ENCODE measurements at places on chromosomes 1 and 21. TPM values are rescaled to one million over a fixed set of nuclear protein-coding genes. Genes with fewer than 3 reads are reported as not detected.
A peak's percentile ranks its signal among the peaks of the same experiment; 100 is the strongest.

- no peaks in the 10 kb centered on the region for H3K27me3 ChIP-seq
- peaks cover 10% of the 10 kb centered on the region for H3K4me1 ChIP-seq
- H3K36me3 ChIP-seq = no peaks in the 10 kb centered on the region
- no peak for DNase-seq
- no peak overlapping the region for H3K4me3 ChIP-seq
These were observed 128.9 kb upstream of the ATP1B1 start for GRCh38 chr1:168977618-168978017.

DNA sequence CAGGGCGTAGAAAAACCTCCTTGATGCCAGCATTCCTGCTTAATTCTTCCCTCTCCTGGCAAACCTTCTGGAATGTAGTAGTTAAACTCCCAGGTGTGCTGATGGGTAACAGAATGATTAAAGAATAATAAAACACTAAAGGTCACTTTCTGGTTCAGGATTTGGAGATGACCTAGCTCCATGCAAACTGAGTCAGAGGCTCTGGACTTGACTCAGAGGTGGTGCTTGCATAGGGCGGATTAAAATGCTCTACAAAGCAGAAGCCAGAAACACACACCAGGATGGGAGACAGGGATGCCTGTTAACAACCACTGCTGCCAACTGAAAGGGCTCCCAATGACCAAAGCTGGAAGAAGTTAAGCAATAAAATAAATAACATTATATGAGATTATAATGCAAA is 41.5 kb downstream of the KRTAP19-8 start:
- H3K27ac ChIP-seq = no peak overlapping the region
- no peaks in the 10 kb centered on the region for H3K36me3 ChIP-seq
- H3K27me3 ChIP-seq = no peaks in the 10 kb centered on the region
- H3K4me3 ChIP-seq = no peak overlapping the region
- DNase-seq = no peak
- H3K4me1 ChIP-seq = no peaks in the 10 kb centered on the region

DNA sequence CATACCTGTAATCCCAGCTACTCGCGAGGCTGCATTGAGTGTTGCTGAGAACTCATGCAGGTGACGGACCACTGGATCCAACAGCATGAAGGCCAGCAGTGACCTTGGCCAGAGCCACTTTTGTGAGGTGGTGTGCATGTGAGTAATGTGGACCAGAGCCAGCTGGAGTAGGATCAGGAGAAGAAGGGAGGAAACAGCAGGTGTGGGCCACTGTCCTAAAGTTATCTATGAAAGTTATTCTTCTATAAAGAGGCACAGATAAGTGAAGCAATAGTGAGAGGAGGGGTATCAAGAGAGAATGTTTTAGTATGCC is 47.8 kb downstream of the TCP10L start:
- no peaks in the 10 kb centered on the region for H3K27me3 ChIP-seq
- H3K36me3 ChIP-seq = no peaks in the 10 kb centered on the region
- no peak overlapping the region for H3K4me3 ChIP-seq
- H3K4me1 ChIP-seq = no peaks in the 10 kb centered on the region
- no peak for DNase-seq
- H3K27ac ChIP-seq = no peak overlapping the region

- no peak overlapping the region for H3K4me3 ChIP-seq
- H3K4me1 ChIP-seq = no peaks in the 10 kb centered on the region
- no peaks in the 10 kb centered on the region for H3K27me3 ChIP-seq
- no peak overlapping the region for H3K27ac ChIP-seq
- H3K36me3 ChIP-seq = no peaks in the 10 kb centered on the region
- DNase-seq = no peak
These were observed 71.4 kb upstream of the HSPA13 start for GRCh38 chr21:14454016-14455009.

GRCh38 chr21:30515681-30516080 is 13.7 kb upstream of the KRTAP19-5 start:
- H3K36me3 ChIP-seq = no peaks in the 10 kb centered on the region
- H3K4me1 ChIP-seq = no peaks in the 10 kb centered on the region
- no peak overlapping the region for H3K27ac ChIP-seq
- no peak for DNase-seq

GRCh38 chr1:19460535-19461219 is 24.7 kb downstream of the CAPZB start:
- no peak for DNase-seq
- H3K4me3 ChIP-seq = no peak overlapping the region
- no peak overlapping the region for H3K27ac ChIP-seq
- H3K27me3 ChIP-seq = no peaks in the 10 kb centered on the region
- peaks cover 11% of the 10 kb centered on the region for H3K4me1 ChIP-seq

- no peak for DNase-seq
- no peaks in the 10 kb centered on the region for H3K27me3 ChIP-seq
- no peaks in the 10 kb centered on the region for H3K36me3 ChIP-seq
- peak overlapping the region; percentile 92 for H3K27ac ChIP-seq
These were observed 719 bp downstream of the SOD1 start for GRCh38 chr21:31660259-31660565.

DNA sequence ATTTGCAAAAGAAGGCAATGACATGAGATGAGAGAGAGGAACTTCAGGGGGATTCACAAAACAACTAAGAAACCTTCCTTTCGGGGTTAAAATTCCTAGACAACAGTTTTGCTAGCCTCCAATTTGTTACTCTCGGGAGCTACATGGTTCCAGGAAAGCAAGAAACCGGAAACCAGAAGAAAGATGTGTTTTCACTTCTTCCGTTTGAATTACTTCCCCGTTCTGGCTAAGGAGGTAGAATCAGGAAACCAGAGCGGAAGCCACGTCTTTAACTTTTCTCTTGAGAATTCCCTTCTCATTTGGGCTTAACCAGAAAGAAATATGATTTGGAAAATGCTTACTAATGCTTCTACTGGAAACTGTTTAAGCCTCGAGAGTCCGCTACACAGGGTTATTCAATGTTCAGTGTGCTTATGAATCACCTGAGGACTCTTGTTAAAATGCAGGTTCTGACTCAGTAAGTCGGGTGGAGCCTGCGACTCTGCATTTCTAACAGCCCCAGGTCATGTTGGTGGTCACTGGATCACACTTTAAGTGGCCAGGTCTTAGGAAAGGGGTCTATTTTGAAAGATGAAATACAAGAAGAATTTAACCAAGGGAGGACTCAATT is 43.5 kb upstream of the MCOLN3 start:
- H3K27ac ChIP-seq = no peak overlapping the region
- H3K4me3 ChIP-seq = no peak overlapping the region
- no peak for DNase-seq
- no peaks in the 10 kb centered on the region for H3K36me3 ChIP-seq
- no peaks in the 10 kb centered on the region for H3K27me3 ChIP-seq

DNA sequence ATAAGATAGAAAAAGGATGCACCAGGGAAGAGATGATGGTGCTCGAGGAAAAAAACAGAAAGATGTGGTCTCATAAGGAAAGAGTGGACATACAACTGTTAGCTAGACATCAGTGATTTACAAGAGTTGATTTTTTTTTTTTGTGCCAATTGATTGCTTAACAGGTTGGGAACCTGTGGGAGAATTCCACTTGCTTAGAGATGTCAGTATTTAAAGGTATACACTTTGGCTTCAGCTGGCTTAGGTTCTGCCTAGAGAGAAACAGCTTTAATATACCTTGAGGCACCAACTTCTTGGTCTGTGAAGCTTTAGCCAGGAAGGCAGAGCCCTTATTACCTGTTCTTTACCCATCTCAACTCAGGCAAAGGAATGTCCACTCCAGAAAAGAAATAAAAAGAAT is 303.8 kb downstream of the PAPPA2 start:
- no peaks in the 10 kb centered on the region for H3K27me3 ChIP-seq
- H3K4me3 ChIP-seq = no peak overlapping the region
- H3K4me1 ChIP-seq = no peaks in the 10 kb centered on the region
- no peak overlapping the region for H3K27ac ChIP-seq

DNA sequence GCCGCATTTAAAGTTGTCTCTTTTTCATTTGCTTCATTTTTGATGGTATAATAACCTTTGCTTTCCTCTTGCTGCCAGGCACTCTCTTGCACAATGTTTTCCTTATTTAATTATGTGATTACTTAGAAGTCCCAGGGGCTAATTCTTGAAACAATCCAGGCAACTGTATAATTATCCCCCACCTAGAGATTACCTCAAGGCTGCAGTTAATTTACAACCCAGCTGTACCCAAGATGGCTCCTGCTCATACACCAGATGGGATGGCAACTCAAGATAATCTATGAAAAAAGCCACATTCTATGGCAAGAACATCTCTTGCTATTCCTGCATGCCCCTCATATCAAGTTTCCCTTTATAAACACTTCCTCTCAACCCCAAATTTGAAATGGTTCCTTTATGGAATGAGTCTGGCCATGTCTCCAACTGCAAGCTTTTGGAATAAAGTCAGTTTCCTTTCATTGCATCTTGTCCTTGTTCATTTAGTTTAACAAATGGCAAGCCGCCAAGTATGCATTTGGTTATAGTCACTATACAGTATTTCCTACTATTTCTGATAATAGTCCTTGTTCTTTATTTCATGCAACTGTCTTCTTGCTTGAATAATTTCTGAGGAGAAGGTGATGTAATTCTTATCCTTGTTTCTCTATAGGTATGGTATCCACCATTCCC is 1042.6 kb downstream of the PLA2G4A start:
- no peak overlapping the region for H3K4me3 ChIP-seq
- H3K4me1 ChIP-seq = no peaks in the 10 kb centered on the region
- H3K27ac ChIP-seq = no peak overlapping the region
- H3K27me3 ChIP-seq = no peaks in the 10 kb centered on the region

GRCh38 chr1:174413632-174414031 is 34.1 kb upstream of the GPR52 start:
- no peaks in the 10 kb centered on the region for H3K4me1 ChIP-seq
- H3K4me3 ChIP-seq = no peak overlapping the region
- no peaks in the 10 kb centered on the region for H3K36me3 ChIP-seq

GRCh38 chr1:236760986-236761385 is 34.1 kb upstream of the MTR start:
- no peaks in the 10 kb centered on the region for H3K27me3 ChIP-seq
- no peaks in the 10 kb centered on the region for H3K36me3 ChIP-seq
- DNase-seq = no peak
- no peak overlapping the region for H3K4me3 ChIP-seq
- no peak overlapping the region for H3K27ac ChIP-seq
- no peaks in the 10 kb centered on the region for H3K4me1 ChIP-seq

CSDE1 gene
- 354 TPM for total RNA-seq

CCDC30 gene
- 14.6 TPM for total RNA-seq

OR2T35 gene
- not detected for total RNA-seq

SLC25A33 gene
- 17.4 TPM for total RNA-seq

All from testis (tissue), 5 donors.